Purkinje cell (primary cell): ENCODE measurements at places on chromosomes 4 and X. TPM values are rescaled to one million over a fixed set of nuclear protein-coding genes. Genes with fewer than 3 reads are reported as not detected.

The TMSB15C gene
- polyA plus RNA-seq, result 0.83 TPM in 1 of 2 replicates, not detected in the other

The SETD7 gene
- polyA plus RNA-seq, result 40.6 and 53.2 TPM in 2 replicates

The UGT2B11 gene
- not detected in 2 replicates for polyA plus RNA-seq

The SHROOM2 gene
- polyA plus RNA-seq, result 19.2 and 30.5 TPM in 2 replicates

The TMPRSS11F gene
- polyA plus RNA-seq, result not detected in 2 replicates

The NAP1L2 gene
- 118 and 139 TPM in 2 replicates for polyA plus RNA-seq

The EPGN gene
- polyA plus RNA-seq, result not detected in 2 replicates

The USP11 gene
- 57.6 and 71.1 TPM in 2 replicates for polyA plus RNA-seq

The TAF9B gene
- polyA plus RNA-seq, result 27.8 and 34.0 TPM in 2 replicates

The PRRG3 gene
- polyA plus RNA-seq, result 1.3 and 7.6 TPM in 2 replicates

The ITIH6 gene
- polyA plus RNA-seq, result not detected in 2 replicates

The GCNA gene
- 3.3 and 4.2 TPM in 2 replicates for polyA plus RNA-seq

The PAGE4 gene
- polyA plus RNA-seq, result not detected in 2 replicates

The NAT8L gene
- 3.7 and 6.3 TPM in 2 replicates for polyA plus RNA-seq

The TSPAN7 gene
- 623 and 918 TPM in 2 replicates for polyA plus RNA-seq

The CFAP99 gene
- polyA plus RNA-seq, result 0.32 and 1.3 TPM in 2 replicates

The ACSL1 gene
- 20.2 and 39.3 TPM in 2 replicates for polyA plus RNA-seq

The ETDB gene
- not detected in 2 replicates for polyA plus RNA-seq

The PDGFRA gene
- polyA plus RNA-seq, result 0.94 and 1.2 TPM in 2 replicates

The NXF2B gene
- polyA plus RNA-seq, result not detected in 2 replicates

The AMER1 gene
- polyA plus RNA-seq, result 0.36 and 0.62 TPM in 2 replicates

The NCAPG gene
- polyA plus RNA-seq, result 6.0 and 9.3 TPM in 2 replicates

The ANAPC10 gene
- 75.1 and 77.6 TPM in 2 replicates for polyA plus RNA-seq

The ADH6 gene
- polyA plus RNA-seq, result not detected in 2 replicates

The FAM184B gene
- polyA plus RNA-seq, result 2.3 and 3.1 TPM in 2 replicates

The ARMCX1 gene
- 39.2 and 45.7 TPM in 2 replicates for polyA plus RNA-seq

The MAGEA1 gene
- not detected in 2 replicates for polyA plus RNA-seq

The ABHD18 gene
- polyA plus RNA-seq, result 3.5 and 6.5 TPM in 2 replicates
